ENCODE measurements at places on chromosomes 4 and X. TPM values are rescaled to one million over a fixed set of nuclear protein-coding genes. Genes with fewer than 3 reads are reported as not detected.

DNA sequence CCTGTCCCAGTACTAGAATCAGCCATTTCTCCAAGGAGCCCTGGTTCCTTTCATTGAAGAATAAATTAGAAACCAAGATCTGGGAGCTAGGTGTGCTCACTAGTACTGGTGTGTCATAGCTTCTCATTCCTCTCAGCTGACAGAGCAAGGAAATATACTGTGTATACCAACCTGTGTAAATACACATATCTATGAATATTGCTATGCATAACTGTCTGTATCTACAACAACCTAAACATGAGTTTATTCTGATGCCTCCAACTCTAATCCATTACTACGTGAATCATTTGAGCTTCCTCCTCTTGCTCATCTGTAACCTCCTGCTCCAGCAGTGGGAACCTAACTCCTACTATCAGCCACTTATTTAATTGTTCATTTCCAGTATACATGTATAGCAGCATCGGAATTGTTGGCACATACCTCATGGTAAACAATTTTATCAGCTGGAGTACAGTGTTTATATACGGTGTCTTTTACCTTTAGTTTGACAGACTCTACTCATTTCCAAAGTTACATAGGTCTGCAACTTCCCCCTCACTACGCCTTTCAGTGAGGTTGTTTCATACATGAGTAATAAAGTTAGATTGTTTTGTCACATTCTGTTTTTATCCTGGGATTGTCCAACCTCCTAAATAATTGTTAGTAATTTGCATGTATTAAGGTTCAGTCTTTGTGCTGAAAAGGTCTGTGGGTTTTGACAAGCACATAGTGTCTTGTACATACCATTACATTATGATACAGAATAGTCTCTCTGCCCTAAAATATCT is 7.1 kb upstream of the SCRG1 start:
- no peak for DNase-seq
- no peaks in the 10 kb centered on the region for H3K4me1 ChIP-seq
- H3K27ac ChIP-seq, result no peak overlapping the region
- no peak overlapping the region for H3K4me3 ChIP-seq

- H3K4me1 ChIP-seq, result peaks cover 51% of the 10 kb centered on the region
- no peaks in the 10 kb centered on the region for H3K36me3 ChIP-seq
- H3K27me3 ChIP-seq, result no peaks in the 10 kb centered on the region
- DNase-seq, result no peak
These were observed 3.1 kb downstream of the MTMR1 start for GRCh38 chrX:150696331-150696730.

G6PD gene
- 70.3 TPM for total RNA-seq

ADAMTS3 gene
- 1.4 TPM for total RNA-seq

DNA sequence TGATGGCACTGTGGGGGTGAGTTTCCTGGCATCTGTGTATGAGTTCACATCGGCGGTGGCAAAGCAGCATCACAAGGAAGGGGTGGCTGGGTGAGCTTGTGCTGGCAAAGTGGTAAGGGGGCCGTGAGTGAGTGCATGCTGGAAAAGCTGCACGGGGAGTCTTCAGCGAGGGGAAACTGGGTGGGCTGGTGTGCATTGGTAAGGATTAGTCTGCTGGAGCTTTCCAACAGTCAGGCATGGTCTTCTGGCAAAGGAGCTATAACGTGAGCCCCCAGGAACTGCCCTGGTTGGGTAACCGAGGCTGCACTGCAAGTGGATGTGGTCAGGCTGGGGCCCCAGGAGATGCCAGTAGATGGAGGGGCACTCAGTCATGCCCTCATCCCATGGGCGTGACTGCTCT is 30.7 kb downstream of the ADAM29 start:
- no peaks in the 10 kb centered on the region for H3K36me3 ChIP-seq
- H3K4me1 ChIP-seq, result no peaks in the 10 kb centered on the region
- H3K27me3 ChIP-seq, result no peaks in the 10 kb centered on the region
- H3K27ac ChIP-seq, result no peak overlapping the region

SERPINA7 gene
- not detected for total RNA-seq

SORCS2 gene
- 1.6 TPM for total RNA-seq

All from spleen (tissue), 13 donors.